ENCODE measurements at places on chromosomes 6 and 20.

DNA sequence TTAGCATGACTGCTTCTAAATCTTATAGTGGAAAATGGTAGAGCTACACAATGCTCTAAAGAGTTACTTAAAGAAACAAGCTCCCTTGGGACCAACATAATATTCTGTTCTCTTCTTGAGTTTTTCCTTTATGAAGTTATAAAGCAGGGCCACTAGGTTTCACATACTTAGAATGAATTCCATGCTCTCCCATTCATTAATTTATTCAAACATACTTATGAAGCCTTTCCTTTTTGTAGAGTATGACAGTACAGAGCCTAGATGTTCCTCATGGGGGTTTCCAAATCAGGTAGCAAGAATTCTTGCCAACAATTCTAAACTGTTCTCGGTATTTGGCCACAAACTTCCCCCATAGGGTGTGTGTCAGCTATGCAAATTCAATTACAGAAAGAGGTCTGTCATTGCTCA lies 20.6 kb upstream of the FABP7 start:
- DNase-seq = no peak

DNA sequence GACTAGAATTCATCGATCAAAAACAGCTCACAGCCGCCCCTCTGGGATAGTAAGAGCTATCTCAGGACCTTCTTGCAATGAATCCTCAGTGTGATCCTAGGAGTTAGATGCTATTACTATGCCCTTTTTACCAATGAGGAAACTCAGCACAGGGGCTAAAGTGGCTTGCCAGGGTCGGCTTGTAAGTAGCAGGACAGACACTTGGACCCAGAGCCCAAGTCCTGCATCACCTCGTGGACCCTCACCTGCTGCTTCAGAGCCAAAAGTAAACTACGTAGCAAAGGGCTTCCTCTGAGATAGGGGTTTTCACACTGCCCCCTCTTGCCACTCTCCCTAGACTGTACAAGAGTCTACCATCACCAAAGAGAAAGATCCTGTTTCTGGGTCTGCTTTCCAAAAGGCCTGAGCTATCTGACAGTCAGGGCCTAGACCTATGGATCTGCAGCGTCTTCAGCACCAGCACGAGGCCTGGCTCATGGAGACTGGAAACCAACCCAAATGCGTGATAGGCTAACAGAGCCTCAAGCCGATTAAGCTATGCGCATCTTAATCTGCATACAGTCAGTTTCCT lies 172.3 kb downstream of the ANKRD60 start:
- no peak for DNase-seq

- DNase-seq = no peak
Measured at GRCh38 chr20:52684905-52685304, 287.3 kb upstream of the TSHZ2 start.

DNA sequence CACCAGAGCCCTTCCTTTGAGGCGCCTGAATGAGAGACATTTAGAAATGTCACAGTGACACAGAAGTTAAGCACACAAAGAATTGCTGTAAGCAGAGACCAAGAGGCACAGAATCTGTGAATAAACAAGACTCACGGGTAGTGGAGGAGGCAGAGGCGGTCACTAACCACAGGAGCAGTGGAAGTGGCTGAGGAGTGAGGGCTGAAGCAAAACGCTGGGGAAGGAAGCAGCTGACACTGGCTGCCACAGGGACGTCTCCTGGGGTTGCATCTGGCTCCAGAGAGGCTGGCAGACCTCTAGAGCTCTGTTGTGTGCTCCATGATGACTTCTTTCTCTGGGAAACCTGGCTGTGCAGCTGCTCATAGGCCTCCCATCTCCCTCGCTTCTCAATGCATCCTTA lies 65.0 kb upstream of the SLC2A12 start:
- no peak for DNase-seq

Data from stimulated activated CD8-positive, alpha-beta memory T cell treated with anti-CD3 and anti-CD28 coated beads, Interleukin-7, amount 100 ng/mL, for 1 hour (primary cell).